ENCODE measurements at places on chromosomes 11 and 22.

- DNase-seq = no peak
Measured at GRCh38 chr11:12216041-12216451, 105.7 kb downstream of the MICAL2 start.

GRCh38 chr11:112858289-112859023 lies 102.8 kb upstream of the NCAM1 start:
- no peak for DNase-seq

- peak; percentile 33 for DNase-seq
Measured at GRCh38 chr22:27686534-27686933, 115.0 kb downstream of the MN1 start.

- no peak for DNase-seq
Measured at GRCh38 chr22:37740455-37741311, 43.8 kb downstream of the TRIOBP start.

DNA sequence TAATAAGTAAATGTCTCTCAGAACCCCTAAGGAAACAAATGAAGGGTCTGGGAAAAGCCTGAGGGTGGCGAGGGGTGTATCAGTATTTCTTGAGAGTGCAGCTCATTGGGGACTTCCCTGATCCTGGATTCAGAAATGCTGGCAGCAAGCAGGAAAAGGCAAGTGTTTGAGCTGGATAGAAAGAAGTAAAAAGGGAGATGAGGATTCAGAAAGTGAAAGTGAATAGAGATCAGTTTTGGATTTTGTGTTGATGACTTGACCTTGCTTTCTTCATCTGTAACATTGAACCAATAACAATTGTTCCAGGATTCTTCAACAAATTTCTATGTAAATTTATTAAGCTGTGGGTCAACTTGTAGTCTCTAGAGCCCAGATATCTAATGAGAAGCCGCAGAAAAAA lies 66.9 kb upstream of the CTSC start:
- DNase-seq = no peak

- no peak for DNase-seq
Measured at GRCh38 chr11:27363576-27364117, 632 bp upstream of the CCDC34 start.

DNA sequence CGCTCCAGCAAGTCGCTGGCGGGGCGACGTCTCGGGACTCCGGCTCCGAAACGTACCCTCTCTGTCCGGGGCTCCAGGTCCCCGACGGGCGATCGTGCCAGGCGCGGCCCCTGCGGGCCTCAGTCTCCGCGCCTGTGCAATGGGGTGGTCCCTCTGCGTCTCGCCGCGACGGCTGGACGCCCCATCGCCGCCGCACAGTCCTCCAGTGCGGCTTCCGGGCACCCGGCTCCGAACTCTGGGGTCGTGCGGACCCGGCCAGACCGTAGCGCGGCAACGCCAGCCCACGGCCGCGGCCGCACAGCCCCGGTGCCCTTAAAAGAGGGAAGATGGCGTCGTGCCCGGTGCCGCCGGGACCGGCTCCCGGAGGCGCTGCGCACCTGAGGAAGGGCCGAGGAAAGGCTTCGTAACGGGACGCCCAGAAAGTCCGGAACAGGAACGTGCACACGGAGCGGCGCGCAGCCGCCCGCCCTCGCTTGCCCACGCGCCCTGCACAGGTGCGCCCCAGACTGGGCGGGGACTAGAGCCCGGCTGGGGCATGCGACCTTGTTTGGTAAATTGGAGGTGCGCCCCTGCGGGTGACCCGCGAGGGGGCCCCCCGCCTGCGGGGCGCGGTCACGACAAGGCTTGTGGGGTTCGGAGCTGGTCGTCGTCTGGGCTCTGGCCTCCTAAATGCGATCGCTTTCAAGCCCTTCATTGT lies 525 bp downstream of the BIK start:
- DNase-seq = no peak

DNA sequence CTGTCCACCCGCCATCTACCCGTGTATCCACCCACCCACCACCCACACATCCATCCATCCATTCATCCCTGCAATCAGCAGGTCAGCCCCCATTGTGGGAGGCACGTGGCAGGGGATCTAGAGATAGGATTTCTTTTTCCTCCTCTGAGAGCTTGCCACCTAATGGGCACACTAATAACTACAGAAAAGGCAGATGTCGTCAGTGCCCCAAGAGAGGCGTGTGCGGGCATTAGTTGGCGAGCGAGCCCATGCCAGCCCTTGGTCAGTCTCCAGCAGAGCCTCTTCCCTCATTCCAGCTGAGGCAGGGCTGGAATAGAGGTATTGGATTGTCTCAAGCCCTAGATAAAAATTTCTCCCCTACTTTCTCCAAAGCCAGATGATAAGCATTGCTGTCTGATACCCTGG lies 9.7 kb downstream of the USP2 start:
- DNase-seq = no peak

GRCh38 chr11:59865031-59865430 lies 1.3 kb downstream of the TCN1 start:
- DNase-seq = no peak

GRCh38 chr11:94672636-94673035 lies 95.5 kb upstream of the AMOTL1 start:
- DNase-seq = no peak

- DNase-seq = no peak
Measured at GRCh38 chr11:59918987-59919589, 19.1 kb upstream of the OOSP1 start.

DNA sequence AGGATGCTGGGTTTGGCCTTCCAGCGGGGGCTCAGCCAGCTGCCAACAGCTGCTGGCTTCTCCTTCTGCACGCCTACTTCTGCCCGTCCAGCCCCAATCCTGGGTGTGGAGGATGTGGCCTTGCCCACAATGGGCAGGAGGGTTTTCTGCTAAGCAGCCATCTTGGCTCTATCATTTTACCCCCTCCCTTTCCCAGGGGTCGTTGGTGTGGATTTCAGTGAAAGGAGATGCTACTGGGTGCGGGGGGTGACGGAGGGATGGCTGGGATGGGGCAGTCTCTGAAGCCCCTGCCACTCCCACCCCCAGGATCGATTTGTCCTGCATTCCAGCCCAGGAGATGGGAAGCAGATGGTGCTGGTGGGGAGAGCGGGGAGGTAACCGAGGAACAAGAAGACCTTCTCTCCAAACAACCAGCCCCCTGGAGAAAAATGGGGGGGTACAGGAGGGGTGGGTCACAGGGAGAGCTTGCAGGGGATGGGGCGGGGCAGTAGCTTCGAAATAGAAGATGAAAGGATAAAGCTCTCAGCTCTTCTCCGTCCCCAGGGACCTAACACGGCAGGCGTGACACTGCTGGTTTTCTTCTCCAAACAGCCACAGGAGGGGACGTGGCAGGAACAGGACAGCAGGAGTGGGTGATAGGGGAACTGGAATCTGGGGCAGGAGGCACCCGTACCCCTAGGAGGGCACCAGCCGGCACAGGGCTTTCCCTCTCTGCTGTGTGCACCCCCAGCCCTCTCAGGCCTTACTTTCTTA lies 68.9 kb downstream of the NECTIN1 start:
- DNase-seq = no peak

DNA sequence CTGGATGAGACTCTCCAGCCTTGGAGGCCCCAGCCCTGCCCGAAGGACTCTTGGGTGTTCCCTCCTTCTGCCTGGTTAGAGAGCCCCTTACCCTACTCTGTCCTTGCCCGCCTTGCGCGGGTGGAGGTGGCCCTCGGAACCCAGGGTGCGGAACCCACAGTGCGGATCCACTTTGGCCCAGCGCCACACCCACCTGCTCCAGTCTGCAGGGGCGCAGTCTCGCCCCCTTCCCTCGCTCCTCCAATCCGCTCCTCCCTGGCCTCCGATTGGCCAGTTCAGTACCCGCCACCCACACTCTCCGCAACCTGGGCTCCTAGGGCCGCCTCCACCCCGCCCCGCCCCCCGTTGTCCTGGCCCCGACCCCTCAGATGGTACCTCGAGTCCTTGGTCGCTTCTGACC lies 2.4 kb downstream of the CAPN1 start:
- no peak for DNase-seq

GRCh38 chr11:119363851-119364590 lies 17.5 kb downstream of the USP2 start:
- no peak for DNase-seq

GRCh38 chr11:132042296-132042695 lies 671.9 kb downstream of the NTM start:
- no peak for DNase-seq

- no peak for DNase-seq
Measured at GRCh38 chr11:19821412-19821875, 108.8 kb downstream of the NAV2 start.

GRCh38 chr11:36131721-36132397 lies 157.4 kb downstream of the COMMD9 start:
- peak; percentile 77 for DNase-seq

- no peak for DNase-seq
Measured at GRCh38 chr11:102386136-102386734, 39.2 kb downstream of the BIRC2 start.

DNA sequence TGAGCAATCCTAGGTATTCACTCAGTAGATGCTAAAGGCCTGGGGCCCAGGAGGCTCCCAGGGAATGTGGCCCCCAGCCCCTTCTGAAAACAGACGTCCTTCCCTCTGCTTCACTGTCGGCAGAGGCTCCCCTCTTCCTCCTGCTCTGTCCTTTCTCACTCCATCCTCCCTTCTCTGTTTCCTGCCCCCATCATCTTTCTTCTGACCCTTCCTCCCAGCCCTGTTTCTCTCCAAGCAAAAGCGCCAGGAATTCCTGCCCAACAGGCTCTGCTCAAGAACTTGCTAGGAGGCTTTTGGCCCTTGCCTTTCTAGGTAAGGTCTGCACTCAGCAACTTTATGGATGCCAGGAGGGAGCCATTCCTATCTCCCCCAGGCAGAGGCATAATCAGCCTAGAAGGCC lies 300.5 kb downstream of the NTM start:
- no peak for DNase-seq

GRCh38 chr22:20583471-20583922 lies 76.1 kb downstream of the MED15 start:
- no peak for DNase-seq

- peak; percentile 85 for DNase-seq
Measured at GRCh38 chr11:22829231-22830081, at the start of gene SVIP. Gene SVIP, minus strand, starts transcription at chr11:22829801. Its CDS starts 53 bp downstream, at chr11:22829748.

GRCh38 chr11:77250881-77251640 lies 50.4 kb downstream of the GDPD4 start:
- DNase-seq = no peak

DNA sequence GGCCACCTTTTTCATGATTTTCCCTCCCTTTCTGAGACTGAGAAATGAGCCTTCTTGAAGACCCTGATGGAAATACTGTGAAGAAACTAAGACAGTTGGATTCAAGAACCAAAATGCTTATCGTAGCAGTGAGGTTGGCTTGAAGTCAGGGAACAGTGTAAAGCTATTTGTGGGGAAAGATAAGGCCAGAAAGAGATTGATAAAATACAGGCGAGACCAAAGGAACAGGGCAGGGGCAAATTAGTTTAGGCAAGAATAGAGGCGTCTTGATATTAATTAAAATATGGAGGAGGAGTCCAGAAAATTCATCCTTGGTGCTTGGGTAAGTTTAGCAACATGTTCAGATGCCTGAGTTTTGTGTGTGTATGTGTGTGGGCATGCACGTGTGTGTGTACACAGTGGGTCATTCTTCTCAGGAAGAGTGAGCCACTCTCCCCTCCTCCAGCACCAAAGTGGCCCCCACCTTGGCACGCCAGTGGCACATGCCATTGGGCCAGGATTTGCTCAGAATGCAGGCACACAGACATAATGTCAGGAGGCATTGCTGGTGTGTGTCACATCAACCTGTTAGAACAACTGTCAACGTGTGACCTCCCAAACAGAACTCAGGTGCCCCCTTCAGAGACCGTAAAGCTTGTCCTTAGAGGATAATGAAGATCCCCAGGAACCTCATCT lies 3.9 kb upstream of the EHF start:
- DNase-seq = no peak

DNA sequence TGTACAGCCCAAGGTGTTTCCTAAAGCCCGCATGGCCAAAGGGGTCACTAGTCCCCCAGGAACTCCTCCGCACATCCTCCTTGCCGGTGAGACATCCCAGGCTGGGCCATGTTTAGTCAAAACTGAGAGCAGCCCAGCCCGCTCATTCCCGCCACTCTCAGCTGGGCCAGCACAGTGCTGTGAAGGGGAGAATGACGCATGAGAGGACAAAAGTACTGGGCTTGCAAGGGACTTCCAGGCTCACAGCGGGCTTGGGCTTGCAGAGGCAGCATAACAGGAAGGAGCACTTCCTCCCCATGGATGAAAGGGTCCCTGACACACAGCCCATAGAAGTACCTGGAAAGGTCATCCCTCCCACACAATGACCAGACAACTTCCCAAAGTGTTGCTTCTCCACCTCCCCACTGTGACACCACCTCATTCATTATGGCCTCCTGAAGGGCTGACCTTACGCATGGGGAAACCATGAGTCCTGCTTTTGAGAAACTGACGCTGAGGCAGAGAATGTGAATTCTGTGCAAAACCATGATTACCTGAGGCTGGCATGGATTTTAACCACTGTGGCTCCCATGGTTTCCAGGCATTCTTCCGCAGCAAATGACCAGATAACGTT lies 19.1 kb downstream of the ETS1 start:
- DNase-seq = no peak

- DNase-seq = no peak
Measured at GRCh38 chr11:74927496-74927895, 21.4 kb downstream of the XRRA1 start.

DNA sequence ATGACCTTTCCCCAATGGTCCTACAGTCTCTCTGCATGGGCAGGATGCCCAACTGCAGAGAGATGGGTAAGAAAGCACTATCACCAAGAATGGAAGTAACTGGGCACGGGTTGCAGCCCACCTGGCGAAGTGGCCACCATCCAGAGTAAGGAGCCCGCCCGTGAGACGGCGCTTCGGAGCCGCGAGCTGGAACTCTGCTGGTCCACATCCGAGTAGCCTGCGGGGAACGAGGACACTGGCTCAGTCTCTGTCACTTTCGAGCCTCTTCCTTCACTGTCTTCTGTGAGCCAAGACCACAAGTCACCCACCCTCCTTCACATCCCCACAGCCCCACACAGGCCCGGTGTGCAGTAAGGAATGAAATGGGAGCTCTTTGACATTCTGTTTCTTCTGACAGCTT lies 5.7 kb downstream of the SUN2 start:
- no peak for DNase-seq

All from muscle of arm (tissue), 14 donors.